ENCODE measurements at places on chromosomes 1 and 21.

GRCh38 chr1:89622895-89623294 is 10.0 kb upstream of the LRRC8C start:
- DNase-seq, result no peak

- no peak for DNase-seq
Measured at GRCh38 chr1:52633291-52633754, 355 bp downstream of the SHISAL2A start.

DNA sequence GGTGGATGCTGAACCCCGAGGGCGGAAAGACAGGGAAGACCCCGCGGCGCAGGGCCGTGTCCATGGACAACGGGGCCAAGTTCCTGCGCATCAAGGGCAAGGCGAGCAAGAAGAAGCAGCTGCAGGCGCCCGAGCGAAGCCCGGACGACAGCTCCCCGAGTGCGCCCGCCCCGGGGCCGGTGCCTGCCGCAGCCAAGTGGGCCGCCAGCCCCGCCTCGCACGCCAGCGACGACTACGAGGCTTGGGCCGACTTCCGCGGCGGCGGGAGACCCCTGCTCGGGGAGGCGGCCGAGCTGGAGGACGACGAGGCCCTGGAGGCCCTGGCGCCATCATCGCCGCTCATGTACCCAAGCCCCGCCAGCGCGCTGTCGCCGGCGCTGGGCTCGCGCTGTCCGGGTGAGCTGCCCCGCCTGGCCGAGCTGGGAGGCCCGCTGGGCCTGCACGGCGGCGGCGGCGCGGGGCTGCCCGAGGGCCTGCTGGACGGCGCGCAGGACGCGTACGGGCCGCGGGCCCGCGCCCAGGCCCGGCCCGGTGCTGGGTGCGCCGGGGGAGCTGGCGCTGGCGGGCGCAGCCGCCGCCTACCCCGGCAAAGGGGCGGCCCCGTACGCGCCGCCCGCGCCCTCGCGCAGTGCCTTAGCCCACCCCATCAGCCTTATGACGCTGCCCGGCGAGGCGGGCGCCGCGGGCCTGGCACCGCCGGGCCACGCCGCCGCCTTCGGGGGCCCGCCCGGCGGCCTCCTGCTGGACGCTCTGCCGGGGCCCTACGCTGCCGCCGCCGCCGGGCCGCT is 20.7 kb downstream of the FOXO6 start:
- DNase-seq, result no peak

GRCh38 chr1:232381394-232382100 is 248.4 kb downstream of the SIPA1L2 start:
- DNase-seq, result no peak

DNA sequence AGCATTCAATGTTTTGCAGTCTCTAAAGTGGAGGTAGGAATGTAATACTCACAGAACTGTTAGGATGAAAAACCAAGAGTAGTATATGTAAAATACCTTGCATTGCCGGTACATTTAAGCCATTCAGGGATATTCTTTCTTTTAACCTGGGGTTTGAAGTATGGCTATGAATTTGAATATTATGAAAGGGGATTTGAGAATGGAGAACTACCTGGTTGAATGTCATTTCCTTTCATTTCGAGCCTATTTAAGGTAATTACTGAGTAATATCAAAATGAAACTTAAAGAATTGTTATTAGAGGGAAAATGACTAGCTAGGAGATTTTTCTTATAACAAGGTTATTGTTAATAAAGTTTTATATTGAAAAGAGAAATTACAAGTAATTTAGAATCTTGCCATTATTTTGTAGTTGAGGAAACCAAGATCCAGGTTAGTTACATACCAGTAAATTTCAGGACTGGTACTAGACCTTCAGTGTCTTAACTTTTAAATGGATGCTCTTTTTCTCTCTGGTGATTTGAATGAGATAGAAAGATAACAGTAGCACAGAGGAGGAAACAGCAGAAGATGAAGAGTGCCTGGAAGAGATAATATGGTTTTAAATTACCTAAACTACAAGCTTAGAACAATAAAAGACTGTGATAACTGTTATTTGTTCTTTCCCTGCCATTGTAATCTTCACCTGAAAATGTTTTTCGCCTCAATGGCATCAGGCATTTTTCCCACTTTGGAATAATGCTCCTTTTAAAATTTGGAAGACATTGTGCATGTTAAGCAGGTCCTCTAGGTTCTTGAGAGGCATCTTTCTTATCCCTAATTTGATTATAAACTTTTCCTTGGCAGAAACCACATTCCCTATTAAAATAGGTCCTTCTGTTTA is 103.2 kb downstream of the PKN2 start:
- no peak for DNase-seq

- DNase-seq, result no peak
Measured at GRCh38 chr1:57232500-57232899, 191.4 kb downstream of the DAB1 start.

DNA sequence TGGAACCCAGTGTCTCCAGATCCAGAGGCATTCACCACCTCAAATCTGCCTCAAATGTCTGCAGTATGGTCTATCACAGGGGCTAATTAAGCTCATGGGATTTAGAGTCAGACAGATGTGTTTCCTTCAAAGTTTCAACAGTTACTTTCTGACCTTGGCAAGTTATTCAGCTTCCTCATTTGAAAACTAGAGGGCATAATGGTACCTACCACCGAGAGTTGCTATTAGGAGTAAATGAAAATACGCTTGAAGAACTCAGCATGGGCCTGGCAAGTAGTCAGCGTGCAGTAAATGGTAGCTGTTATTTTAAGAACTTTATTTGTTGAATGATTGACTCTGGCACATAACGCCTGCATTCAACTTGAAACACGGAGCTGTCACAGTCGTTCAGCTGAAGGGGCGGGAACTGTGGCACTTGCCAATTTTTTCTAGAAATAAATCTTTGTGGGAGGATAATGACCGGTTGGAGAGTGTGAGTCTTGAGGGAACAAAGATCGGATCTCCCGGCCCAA is 1.2 kb upstream of the CAP1 start:
- no peak for DNase-seq

DNA sequence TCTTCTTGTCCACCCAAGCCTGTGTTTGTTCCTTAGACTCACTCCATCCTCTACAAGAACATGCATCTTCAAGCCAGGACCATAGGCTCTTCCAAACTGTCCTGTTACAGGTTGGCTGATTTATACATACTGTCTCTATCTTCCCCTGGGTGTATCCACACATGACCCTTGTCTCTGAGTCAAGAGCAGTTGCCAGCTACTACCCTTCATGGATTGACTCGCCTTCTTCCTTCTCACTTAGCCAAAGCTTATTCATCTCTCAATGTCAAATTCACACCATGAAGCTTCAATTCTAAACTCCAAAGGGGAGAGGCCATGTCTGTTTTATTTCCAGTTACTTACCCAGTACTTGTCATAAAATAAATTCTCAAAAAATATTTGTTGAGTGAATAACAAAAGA is 64.1 kb upstream of the CACHD1 start:
- DNase-seq, result no peak

GRCh38 chr1:199877526-199878384 is 149.8 kb upstream of the NR5A2 start:
- DNase-seq, result no peak

DNA sequence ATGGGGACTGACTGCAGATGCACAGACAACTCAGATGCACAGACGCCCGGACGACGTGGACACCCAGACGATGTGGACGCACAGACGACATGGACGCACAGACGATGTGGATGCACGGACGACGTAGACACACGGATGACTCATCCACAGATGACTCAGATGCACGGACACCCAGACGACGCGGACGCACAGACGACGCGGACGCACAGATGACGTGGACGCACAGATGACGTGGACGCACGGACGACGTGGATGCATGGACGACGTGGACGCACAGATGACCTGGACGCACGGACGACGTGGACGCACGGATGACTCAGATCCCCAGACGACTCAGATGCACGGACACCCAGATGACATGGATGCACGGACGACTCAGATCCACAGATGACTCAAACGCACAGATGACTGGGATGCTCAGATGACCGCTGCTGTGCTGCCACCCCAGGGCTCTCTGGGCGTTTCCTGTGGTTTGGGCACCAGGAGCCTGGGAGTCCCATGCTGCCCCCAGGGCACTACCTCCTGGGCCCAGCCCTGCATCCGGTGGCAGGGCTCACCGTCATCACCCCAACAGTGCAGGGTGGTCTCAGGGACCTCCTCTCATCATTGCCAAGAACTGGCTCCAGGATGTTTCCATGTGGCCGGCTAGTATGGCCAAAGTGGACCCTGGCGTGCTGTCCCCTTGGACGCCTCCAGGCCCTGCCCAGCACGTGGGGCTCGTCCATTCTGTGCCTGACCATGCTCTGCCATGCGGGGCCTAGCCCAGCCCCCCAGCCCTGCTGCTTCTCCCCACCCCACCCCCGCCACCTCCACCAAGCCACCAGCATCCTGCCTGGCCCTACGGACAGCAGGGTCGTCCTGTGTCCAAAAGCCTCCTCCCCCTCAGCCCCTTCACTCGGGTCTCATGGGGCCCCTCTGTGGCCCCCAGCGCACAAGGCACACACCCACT is 14.0 kb downstream of the FAAP20 start:
- no peak for DNase-seq

DNA sequence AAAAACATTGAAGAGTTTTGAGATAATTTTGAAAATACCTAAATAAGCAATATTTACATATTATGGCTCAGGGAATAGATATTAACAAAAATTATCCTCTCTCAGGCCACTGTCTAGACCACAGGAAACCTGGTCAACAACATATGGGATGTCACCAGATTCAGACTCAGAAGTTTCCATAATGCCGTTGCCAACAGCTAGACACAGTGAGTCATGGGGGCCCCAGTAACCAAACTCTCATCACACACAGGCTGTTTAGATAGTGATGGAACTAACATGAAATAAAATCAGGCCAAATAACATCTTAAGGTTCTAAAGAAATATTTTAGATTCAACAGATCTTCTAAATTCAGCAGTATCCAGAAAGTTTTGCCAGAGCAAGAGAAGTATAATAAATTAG is 681.7 kb upstream of the ADAMTS5 start:
- no peak for DNase-seq

DNA sequence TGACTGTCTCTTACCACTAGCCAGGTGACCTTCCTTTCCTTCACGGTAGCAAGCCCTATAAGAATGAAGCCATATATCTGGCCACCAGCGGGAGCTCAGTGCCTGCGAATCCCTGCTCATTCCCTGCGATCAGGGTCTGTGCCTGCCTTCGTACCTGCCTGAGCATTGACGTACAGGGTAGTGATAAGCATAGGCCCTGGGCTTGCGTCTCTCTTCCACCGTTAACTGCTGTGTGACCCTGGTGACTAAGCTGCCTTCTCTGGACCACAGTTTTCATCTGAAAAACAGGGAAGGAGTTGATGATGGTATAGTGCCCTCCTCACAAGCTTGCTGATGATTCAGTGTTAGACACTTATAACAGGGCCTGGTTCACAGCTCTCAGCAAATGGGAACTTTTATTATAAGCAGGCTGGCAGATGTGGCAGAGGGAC is 4.1 kb downstream of the ZC3H12A start:
- no peak for DNase-seq

DNA sequence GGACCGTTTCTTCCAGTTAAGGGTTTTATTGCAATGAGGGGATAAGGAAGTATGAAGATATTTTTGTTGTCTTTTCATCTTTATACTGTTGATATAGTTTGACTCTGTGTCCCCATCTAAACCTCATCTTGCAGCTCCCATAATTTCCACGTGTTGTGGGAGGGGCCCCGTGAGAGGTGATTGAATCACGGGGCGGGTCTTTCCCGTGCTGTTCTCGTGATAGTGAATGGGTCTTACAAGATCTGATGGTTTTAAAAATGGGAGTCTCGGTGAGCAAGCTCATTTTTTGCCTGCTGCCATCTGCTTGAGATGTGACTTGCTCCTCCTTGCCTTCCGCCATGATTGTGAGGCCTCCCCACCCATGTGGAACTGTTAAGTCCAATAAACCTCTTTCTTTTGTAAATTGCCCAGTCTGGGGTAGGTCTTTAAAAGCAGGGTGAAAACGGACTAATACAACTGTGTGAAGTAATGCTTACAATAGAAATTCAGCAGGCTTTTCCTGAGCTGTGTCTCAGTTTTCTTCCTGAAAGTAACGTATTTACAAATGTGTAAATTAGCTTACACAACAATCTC is 377.3 kb downstream of the SIPA1L2 start:
- DNase-seq, result no peak

- DNase-seq, result no peak
Measured at GRCh38 chr1:108830119-108831008, 26.5 kb downstream of the AKNAD1 start.

DNA sequence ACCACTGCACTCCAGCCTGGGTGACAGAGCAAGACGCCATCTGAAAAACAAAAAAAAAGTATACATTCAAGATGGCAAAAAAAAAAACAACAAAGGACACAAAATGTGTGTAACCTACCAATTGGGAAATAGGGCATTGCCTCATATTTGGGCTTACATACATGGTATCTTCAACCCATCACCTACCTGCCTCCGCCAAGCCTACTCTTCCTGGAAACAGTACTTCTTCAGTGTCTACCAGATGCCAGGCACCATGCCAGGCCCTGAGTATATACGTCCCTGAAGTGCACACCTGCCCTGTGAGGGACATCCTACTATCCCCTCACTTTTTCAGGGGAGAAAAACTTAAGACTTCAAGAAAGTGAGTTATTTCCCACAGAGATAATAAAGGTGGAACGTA is 160.2 kb downstream of the TOMM20 start:
- no peak for DNase-seq

DNA sequence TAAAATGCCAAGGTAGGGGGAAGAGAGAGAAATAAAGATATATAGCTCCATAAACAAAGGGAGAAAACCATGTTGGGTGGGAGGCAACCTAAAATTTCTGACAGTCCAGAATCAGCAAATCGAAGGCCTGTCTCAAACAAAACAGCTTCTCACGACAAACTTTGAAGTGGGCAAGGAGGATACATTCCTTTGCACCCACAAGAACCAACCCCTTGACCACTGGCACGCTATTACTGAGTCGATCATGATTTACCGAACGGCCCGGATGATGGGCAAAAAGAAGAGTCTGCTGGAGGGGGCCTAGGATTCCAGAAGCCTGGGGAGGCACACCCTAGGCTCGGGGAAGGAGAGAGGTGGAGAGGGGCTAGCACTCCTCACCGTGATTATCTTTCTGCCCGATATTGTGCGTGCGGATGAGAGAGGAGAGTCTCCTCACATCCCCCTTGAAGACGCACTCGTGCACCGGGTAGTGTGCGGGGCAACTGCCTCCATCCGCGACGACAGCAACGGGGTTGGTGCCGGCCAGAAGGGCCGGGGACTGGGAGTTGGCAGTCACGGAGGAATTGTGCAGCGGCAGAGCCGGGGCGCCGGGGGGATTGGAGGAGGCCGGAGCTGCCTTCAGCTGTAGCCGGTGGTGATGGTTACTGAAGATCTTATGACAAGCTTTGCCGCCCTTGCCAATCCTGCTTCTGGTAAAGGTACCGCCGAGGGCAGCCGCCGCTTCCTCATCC is 756 bp downstream of the ANKRD13C start:
- DNase-seq, result no peak

GRCh38 chr1:204692325-204692840 is 6.8 kb upstream of the LRRN2 start:
- DNase-seq, result no peak

Measured in NCI-H187 treated with DMSO at 0.1 percent for 48 hours (cell line).